MCF 10A (cell line): ENCODE measurements at places on chromosomes 11 and 22. TPM values are rescaled to one million over a fixed set of nuclear protein-coding genes. Genes with fewer than 3 reads are reported as not detected.

MMP11 gene
- total RNA-seq, result 0.44 TPM in 1 of 2 replicates, not detected in the other

DNA sequence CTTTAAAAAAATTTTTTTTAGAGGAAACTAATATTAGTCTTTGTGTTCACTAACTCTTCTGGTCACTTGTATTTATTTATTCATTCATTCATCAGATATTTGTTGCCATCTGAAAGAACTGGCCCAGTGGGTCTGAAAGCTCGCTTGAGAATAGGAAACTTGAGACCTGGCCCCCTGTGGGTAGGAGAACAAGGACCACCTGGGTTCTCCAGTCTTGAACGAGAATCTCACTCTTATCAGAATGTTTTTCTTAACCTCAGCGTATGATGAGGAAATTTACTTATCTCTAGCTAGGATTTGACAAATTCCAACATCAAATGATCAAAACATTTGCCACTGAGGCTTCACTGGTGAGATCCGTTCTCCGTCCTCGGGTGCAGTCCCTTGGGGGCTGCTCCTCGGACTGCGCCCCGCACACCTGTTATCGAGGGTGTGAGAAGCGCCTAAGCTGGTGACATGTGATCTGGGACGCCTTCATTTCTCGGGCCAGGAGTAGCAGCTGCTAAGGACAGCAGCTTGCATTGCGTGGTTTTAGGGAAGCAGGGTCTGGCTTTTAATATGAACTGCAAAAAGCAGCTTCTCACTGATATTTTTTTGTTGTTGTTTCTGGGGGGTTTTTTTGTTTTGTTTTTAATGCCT, 6.3 kb downstream of the C22orf31 start:
- no peak for DNase-seq

C11orf97 gene
- total RNA-seq, result not detected in 2 replicates

DNA sequence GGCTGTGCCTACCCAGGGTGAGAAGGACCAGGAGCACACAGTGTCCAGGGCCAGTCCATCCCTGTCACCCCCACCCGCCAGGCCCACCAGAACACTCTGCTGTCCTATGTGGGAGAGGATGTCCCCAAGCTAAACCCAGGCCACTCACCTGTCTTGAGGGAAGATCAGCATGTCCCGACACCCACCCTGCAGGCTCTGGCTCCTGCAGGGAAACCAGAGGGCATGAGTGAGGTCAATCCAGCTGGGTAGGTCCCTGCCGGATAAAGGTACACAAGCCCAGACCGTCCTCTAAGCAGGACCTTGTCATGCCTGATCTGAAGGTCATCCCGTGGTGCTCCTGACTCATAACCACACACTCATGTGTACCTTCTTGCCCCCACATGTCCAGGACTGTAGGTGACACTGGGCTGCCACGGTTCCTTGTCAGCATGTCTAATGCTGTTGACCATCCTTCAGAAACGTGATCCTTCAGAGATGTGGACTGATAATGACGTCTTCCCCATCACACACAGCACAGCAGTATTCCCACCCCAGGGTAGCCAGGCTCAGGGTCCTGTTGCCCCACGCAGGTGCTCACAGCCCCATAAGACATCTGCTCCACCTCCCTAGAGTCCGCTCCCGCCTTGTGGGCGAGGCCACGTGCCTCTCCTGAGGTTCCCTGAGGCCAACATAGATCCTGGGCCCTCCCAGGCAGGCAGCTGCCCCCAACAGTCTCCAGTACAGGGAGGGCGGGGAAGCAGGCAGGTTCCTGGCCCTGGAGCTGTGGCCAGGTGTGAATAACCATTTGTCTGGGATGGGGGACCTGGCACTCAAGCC, 6.1 kb downstream of the ARVCF start:
- DNase-seq, result no peak
